NCI-H446 treated with DMSO at 0.1 percent for 48 hours (cell line): ENCODE measurements at places on chromosomes 1 and 21.

DNA sequence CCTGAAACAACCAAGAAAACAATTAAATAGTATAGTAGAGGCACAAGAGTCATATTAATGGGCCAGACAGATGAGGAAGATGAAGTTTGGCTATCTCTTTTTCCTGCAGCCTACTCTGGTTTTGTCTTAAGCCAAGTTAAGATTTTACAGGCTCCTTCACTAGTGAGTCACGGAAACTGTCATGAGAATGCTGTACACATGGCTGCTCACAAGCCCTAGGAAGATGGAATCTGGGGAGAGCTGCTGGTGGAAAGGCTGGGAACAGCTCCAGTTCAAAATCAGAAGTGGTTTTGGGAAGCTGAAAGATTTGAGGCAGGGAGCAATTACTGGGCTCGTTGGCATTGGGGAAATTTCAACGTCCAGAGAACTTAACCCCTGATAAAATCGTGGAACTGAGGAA lies 46.4 kb upstream of the S1PR1 start:
- DNase-seq, result no peak

- DNase-seq, result no peak
Observed at GRCh38 chr21:14981246-14981645, 83.6 kb downstream of the NRIP1 start.

- no peak for DNase-seq
Observed at GRCh38 chr1:245807306-245807705, 652.5 kb downstream of the KIF26B start.

DNA sequence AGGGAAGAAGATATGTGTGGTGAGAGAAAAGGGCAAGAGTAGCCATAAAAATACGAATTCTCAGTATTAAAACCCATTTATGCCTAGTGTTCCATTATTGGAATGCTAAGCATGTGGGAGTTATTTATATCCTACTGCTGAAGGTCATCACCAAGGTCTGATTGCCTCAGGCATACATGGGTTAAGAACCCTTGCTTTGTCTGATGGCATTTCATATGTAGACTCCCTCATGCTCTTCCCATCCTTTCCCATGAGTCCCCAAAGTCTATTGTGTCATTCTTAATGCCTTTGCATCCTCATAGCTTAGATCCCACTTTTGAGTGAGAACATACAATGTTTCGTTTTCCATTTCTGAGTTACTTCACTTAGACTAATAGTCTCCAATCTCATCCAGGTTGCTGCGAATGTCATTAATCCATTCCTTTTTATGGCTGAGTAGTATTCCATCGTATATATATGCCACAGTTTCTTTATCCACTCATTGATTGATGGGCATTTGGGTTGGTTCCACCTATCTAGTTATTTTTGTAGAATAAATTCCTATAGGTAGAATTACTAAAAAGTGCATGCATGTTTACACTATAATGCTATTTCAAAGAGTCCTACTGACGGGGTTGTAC lies 172.5 kb downstream of the DYRK1A start:
- no peak for DNase-seq

DNA sequence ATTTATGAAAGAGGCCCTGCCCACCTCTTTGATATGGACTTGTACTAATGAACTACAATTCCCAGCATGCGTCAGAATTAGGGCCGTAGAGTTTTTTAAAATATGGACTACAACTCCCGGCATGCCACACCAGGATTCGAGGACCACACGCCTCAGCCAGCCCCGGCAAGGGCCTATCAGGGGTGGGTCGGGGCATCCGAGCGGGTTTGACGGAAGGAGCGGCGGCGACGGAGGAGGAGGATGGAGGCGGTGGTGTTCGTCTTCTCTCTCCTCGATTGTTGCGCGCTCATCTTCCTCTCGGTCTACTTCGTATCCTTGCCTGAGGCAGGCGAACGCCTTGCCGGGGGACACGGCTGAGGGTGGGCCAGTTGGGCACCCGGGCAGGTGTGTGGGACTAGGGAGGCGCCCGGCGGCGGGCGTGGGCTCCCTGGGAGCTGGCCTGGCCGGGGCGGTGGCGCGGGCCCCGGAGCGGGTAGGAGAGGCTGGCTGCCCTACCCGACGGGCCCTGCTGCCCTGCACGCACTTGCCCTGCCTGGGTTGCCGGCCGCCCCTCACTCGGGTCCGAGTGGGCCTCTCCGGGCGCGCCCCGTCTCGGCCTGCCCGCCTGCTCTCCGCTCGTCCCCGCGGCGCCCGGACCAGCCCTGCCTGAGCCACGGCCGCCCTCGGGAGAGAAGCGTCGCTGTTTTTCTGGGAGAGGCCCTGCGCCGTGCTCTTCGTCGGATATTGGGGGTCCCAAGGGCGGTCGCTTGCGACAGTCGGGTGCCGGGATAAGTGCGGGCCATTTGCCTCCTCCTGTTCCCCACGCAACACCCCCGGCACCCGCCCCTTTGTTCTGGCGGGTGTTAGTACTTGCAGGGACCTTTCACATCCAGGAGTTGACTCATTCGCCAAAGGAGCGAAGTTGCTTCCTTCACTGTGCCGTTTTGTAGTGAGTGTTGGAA lies at the start of gene CNIH4:
Gene CNIH4 (plus strand): TSS at position 195 of the 941 bp plus-strand sequence. CDS start 46 bp downstream, at position 241.
- DNase-seq, result peak; percentile 93

GRCh38 chr1:230251644-230252191 lies 174.4 kb downstream of the PGBD5 start:
- no peak for DNase-seq
